Stimulated activated CD4-positive, alpha-beta T cell treated with anti-CD3 and anti-CD28 coated beads, Interleukin-12 subunit alpha, Interleukin-12 subunit beta, amount 100 ng/mL, for 48 hours (primary cell): ENCODE measurements at places on chromosomes 4 and X.
A peak's percentile ranks its signal among the peaks of the same experiment; 100 is the strongest.

- no peak for DNase-seq
These were observed 130.8 kb downstream of the PPARGC1A start for GRCh38 chr4:23759066-23759465.

DNA sequence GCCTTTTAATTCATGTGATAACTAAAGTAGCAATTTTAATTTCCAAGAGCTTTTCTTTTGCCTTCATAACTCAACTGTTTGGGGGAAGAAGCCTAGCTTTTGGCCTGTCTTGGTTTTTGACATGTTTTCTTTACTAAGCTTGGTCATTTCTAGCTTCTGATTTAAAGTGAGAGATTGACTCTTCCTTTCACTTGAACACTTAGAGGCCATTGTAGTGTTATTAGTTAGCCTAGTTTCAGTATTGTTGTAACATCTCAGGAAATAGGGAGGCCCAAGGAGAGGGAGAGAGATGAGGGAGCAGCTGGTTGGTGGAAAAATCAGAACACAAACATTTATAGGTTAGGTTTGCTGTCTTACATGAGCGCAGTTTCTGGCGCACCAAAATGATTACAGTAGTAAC lies 44.8 kb downstream of the DCLK2 start:
- DNase-seq: no peak

GRCh38 chr4:140877781-140878180 lies 121.6 kb upstream of the TBC1D9 start:
- no peak for DNase-seq

DNA sequence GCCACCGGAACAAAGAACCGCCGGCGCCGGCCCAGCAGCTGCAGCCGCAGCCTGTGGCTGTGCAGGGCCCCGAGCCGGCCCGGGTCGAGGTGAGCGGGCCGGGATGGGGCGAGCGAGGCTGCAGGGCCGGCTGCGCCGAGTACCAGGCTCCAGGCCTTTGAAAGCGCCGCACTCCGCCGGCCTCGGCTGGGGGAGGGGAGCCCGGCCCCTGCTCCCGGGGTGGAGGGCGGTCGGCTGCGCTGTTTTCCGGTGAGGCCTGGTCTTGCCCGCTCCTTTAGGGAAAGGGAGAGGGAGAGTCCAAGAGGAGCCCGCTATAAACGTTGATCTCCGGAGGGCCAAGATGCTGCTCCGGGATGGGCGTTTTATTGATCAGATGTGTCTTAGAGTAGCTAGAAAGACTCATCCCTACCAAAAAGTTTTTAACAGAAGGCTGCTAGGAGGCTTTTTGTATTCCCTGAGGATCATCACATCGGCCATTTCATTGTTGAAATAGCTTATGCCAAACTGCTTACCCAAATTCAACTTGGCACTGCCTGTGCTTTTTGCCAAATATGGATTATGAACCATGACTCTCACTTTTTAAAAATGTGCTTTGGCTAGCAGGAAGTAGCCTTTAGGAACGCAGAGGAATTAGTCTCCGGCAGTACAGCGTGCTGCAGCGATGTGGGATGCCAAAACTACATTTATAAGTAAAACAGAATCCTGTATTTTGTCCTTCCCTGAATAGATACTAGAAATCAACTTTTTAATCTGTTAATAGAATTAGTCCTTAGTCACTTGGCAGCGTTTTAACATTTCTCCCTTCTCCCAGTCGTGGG lies 760 bp downstream of the TMEM165 start:
- peak; percentile 19 for DNase-seq

- DNase-seq: no peak
These were observed 46.6 kb upstream of the EGFL6 start for GRCh38 chrX:13522811-13523210.
